Vagina (tissue), 2 donors: ENCODE measurements at places on chromosomes 12 and 14.

DNA sequence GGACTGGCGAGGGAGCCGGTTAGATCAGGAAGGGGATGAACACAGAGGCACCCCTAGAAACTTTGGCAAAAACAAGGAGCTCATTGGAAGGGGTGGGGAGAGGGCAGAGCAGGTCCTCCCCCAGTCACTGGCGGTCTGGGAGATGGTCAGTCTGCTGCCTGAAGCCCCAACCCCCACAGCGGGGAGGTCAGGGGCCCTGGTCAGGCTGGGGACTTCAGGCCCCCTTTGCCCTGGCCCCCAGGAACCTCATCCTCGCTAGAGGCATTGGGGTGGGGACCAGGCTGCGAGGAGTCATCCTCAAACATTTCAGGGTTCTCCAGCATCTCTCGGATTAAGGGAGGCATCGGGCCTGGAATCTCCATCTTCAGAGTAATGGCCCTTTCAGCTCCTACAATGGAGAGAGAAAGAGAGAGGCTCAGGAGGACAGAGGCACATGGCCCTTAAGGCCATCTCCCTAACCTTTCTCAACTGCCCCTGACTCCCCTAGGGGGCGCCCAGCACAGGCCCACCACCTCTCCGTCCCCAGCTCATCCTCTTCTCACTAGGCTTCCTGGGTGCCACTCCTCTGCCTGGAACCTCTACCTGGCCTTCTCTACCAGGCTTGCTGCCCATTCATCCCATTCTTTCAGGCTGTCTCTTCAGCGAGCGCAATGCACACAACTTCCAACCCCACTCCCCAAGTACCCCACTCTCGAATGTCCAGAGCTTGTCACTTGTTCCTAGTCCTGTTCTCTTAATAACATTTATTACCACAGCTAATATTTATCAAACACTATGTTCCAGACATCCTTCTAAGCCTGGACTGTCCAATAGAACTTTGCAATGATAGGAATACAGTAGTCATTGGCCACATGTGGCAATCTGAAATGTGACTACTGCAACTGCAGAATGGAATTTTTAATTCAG is 4.7 kb upstream of the ITGB7 start:
- DNase-seq: no peak

DNA sequence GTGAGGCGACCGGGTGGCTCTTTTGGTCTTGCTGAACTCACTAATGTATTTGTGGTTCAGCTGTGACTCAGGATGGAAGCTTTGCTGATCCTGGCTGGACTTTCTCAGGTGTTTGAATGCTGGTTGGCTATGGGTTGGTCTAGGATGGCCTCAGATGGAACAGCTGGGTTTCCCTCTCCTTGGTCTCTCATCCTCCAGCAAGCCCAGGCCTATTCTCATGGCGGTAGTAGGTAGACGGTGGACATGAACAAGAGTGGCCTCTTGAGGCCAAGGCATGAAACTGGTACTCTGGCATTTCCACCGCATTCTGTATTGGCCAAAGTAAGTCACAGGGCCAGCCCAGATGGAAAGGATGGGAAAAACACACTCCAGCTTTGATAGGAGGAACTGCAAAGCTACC is 11.8 kb upstream of the POLR3B start:
- DNase-seq: no peak

DNA sequence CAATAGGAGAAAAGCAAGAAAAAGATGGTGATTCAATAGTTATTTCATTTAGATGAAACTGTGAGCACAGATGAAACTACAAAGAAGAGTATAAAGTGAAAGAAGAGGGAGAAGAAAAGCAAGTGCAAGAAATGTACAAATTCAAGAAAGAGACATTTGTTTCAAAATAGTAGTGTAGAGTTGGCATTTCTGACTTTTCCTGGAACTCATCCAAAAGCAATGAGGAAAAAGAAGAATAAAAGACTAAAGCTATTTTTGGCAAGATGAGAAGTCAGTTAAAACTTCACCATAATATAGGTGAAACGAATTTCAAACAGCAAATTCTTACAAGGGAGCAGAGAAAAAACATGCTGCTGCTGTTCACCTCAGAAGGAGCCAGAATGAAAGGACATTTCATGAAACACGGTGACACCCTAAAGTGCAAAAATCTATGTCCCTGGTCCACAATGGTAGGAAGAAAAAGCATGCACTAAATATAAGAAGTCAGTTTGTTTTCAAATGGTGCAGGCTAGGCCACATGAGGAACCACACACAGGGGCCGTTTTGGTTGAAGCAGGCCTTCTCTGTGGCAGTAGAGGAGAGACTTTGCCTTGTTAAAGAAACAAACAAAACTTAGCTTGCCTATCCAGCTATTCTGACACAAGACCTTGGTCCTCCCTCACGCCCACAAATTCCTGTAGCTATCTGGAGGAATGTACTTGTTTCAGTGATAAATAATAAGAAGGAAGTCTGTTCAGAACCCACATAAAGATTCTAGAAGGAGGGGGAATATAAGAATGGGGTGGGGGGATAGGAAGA is 11.1 kb upstream of the CMAS start:
- DNase-seq: no peak

- DNase-seq: no peak
These were observed 905 bp upstream of the CIPC start for GRCh38 chr14:77097006-77097699.

DNA sequence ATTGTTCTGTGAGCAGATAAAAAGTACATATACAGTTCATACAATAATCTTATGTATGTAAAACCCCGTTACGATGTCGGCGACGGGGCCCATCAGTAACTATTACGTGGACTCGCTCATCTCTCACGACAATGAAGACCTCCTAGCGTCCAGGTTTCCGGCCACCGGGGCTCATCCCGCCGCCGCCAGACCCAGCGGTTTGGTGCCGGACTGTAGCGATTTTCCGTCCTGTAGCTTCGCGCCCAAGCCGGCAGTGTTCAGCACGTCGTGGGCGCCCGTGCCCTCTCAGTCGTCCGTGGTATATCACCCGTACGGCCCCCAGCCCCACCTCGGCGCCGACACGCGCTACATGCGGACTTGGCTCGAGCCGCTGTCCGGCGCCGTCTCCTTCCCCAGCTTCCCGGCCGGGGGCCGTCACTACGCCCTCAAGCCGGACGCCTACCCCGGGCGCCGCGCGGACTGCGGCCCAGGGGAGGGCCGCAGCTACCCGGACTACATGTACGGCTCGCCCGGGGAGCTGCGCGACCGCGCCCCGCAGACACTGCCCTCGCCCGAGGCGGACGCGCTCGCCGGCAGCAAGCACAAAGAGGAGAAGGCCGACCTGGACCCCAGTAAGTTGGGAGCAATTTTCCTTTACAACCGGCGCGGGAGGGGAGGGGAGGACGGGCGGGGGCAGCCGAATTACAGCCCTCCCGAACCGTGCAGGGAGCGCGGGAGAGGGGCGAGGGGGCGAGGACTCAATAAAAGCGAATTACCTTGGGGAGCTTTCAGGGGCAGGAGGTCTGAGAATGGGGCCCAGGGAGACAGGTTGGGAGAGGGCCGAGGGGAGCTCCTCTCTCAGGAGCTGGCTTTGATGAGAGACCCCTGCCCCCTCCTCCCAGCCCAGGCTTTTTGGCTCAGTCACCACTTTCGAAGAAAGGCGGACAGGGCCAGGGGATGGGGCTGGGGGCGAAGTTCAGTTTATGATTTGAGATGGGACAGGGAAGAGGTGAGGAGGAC is at the start of gene HOXC9:
Gene HOXC9, plus strand, starts transcription at position 46 of the 999 bp plus-strand sequence. Its CDS starts 28 bp downstream, at position 74.
- DNase-seq: no peak

DNA sequence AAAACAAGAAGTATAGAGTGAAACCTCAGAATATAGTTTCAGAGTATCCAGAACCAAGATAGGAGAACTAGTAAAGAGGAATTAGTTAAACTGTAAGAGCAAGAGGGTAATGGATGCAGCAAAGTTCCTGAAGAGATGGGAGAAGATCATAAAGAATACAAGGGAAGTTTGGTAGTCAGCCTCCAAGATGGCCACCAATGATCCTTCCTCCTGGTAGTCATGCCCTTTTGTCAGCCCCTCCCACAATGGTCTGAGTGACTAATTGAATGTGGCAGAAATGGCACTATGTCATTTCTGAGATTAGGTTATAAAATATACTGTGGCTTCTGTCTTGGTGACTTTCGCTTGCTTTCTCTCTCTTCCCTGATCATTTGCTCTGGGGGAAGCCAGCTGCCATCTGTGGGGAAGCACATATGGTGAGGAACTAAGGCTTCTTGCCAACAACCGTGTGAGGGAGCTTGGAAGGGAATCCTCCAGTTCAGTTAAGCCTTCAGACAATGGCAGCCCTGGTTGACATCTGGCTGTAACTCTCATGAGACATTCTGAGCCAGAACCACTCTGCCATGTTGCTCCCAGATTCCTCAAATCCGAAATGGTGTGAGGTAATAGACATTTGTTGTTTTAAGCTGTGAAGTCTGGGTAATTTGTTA is 55.3 kb upstream of the AMN1 start:
- DNase-seq: no peak

DNA sequence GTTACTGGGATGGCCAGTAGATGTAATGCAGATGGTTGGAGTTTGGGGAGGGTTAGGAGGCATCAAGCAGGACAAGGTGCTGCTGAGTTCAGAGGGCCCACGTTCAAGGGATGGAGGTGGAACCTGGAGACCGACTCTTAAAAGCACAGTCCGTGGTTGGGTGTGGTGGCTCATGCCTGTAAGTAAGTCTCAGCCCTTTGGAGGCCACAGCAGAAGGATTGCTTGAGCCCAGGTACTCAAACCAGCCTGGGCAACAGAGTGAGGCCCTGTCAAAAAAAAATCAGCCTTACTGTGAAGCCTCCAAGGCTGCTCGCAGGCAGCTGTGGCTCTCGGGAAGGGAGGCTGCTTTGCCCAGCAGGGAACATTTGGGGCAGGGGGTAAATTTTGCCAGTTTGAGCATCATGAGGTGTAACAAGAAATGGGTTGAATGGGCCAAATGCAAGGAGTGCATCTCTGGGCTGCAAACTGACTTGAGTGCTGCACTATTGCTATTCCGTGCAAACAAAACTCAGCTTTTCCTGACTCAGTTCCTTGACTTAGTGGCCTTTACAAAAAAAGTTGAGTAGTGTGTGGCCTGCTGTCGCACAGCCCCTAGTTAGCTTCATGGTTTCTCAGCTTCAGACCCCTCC is 55.0 kb downstream of the ANAPC7 start:
- DNase-seq: no peak

DNA sequence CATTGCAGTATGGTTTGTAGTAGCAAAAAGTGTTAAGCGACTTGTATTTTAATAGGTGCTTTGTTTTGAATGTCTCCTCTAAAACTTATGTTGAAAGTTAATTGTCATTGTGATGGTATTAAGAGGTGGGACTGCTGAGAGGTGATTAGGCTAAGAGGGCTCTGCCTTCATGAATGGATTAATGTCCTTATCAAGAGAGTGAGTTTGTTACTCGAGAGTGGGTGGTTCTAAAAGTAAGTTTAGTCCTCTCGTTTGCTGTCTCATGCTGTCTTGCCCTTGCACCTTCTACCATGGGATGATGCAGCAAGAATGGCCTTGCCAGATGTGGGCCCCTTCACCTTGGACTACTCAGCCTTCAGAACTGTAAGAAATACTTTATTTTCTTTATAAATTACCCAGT is 17.4 kb downstream of the ZDHHC17 start:
- no peak for DNase-seq

- DNase-seq: no peak
These were observed 5.1 kb upstream of the SPATA7 start for GRCh38 chr14:88380405-88380804.

DNA sequence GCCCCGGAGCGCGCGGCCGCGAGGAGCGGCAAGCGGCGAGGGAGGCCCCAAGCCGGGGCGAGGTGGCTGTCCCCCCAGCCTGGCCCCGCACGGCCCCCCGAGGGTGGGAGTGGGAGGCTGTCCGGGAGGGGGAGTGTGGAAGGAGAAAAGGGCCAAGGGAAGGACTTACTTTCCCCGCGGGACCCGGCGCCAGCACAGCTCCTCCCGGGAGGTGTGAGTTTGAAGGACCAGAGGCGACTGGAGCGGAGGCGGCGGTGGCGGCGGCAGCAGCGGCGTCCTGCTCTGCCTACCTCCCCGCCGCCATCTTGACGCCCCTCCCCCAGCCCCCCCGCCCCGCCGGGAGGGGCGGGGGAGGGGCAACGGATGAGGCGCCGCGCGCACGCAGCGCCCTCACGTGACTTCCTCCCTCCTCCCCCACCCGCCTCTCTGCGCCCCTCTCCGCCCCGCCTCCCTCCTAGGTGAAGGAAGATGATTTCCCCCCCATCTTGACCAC is at the start of gene SBNO1:
Gene SBNO1, minus strand, starts transcription at position 316 of the 493 bp plus-strand sequence. CDS start 14,406 bp downstream, outside the sequence.
- DNase-seq: no peak

GRCh38 chr12:127489061-127489460 is 777.9 kb upstream of the TMEM132C start:
- DNase-seq: no peak
